Fibroblast of villous mesenchyme (primary cell): ENCODE measurements at places on chromosomes 1 and 21. TPM values are rescaled to one million over a fixed set of nuclear protein-coding genes. Genes with fewer than 3 reads are reported as not detected.
A peak's percentile ranks its signal among the peaks of the same experiment; 100 is the strongest.

- DNase-seq: no peak
These were observed 40.6 kb downstream of the PTP4A2 start for GRCh38 chr1:31897526-31898100.

GRCh38 chr1:225911191-225912130, 12.6 kb downstream of the PYCR2 start:
- DNase-seq: peak; percentile 51

DNA sequence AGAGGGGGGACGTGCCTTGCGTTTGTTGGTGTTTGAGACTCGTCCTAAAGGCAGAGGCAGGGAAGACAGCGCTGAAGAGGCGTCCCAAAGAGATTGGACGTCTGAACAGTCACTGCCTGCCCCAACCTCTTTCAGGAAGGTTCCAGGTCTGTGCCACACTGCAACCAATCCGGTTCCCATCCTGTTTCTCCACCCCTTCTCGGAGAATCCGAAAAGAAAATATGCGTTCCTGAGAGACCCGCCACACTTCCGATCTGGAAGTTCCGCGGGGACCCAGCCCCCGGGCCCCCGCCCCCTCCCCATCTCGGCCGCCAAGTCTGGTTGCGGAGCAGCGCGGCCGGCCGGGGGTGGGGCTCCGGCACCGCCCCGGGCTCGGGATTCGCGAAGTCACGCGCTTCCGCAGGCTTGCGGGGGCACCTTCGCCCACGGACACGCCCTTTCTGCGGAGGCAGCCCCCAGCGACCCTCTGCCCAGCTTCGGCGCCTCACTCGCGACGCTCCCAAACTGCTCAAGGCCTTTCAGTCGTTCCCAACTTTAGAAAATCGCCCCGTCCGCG, 124.5 kb upstream of the DPYD start:
- DNase-seq: peak; percentile 16

GRCh38 chr1:209456878-209457277, 126.6 kb upstream of the CAMK1G start:
- DNase-seq: no peak

GRCh38 chr21:31577271-31577670, 82.2 kb upstream of the SOD1 start:
- DNase-seq: no peak

DNA sequence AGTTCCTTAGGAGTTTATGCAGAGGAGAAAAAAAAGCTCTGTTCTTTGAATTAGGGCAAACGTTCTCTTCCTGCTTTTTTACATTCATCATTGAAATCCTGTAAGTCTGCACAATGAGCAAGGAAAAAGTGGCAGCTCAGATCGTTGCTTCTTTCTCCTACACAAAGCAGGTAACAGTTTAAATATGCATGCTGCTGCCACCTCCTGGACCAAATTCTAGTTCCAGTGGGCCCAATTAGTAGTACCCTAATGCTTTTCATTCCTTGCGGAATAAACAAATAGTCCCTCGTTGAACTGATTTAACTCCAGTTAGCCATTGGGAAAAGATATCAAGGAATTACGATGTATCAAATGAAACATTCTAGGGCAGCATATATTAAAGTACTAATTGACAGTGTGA, 20.1 kb downstream of the YTHDF2 start:
- no peak for DNase-seq

GRCh38 chr1:175539986-175540385, 203.4 kb downstream of the TNR start:
- no peak for DNase-seq

DNA sequence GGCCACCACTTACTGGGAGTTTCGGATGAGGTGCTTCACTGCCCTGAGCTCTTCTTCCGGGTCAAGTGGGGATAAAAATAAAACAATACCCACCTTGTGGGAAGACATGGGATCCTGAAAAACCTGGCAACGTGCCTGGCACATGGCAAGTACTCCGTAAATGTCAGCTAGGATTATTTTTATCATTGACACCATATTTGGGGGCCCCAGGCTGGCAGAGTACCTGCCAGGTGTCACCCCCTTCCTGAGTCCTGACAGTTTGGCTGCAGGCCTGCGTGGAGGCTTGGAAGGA, 9.2 kb upstream of the EPHA2 start:
- DNase-seq: no peak

DNA sequence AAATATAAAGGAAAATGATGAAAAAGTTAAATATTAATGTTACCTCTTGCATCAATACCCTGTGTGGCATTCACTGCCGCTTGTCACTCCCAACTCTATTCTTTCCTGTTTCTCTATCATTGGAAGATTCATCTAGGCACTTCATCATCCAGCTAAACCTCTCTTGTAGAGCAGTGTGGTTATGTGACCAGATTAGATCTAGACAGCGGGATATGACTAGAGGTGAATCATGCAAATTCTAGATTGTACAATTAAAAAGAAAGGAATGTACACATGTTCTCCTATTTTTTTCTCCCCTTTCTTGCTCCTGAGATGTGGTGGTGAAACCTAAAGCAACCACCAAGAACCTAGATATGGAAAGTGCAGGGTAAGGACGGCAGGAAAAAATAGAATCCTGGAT, 174.1 kb downstream of the LBR start:
- peak; percentile 3 for DNase-seq

- DNase-seq: no peak
These were observed 26.5 kb upstream of the KHDRBS1 start for GRCh38 chr1:31987135-31987619.

- DNase-seq: no peak
These were observed 370.2 kb upstream of the USP24 start for GRCh38 chr1:55585402-55585792.

DNA sequence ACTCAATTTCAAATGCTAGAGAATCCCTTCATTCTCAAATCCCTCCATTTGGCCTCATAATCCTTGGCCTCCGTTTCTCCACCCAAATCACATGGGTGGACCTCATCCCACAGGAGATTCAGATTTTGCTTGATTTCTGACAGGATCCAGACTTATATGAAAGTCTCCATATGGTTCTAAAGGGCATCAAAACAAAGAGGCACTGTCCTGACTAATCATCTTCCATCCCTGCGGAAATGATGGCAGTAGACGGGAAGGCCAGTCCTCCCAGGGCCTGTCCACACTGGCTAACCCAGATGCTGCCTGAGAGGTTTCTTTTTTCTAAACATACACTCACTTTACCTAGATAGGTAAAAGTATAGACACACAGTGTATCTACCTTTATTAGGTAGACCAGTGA, 18.8 kb downstream of the ORC1 start:
- DNase-seq: no peak

DNA sequence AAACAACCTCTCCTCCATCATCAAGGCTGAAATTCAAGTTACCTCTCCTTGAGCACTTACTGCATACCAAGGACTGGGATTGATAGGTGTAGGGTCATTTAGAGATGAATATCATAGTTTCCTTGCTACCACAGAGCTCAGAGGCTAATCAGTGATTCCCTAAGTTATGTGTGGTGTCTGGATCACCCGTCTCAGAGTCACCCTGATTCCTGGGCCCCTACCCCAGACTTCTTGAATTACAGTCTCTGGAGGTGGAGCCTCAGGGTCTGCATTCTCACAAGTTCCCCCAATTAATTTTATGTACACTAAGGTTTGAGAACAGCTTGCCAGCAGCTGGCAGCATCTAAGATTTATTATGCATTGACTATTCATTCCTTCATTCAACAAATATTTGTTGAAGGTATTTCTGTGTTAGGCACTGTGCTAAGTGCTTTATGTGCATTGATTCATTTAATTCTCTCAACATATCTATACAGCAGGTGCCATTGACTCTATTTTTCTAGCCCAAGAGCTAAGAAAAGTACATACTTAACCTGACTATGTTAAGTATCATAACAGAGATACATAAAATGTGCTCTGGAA, 182.9 kb upstream of the FGGY start:
- no peak for DNase-seq

- no peak for DNase-seq
These were observed 117.9 kb downstream of the KIF26B start for GRCh38 chr1:245272676-245273075.

The PPIAL4G gene
- not detected in 2 replicates for total RNA-seq

The LCE1F gene
- not detected in 2 replicates for total RNA-seq

The VHLL gene
- total RNA-seq: 0.32 TPM in 1 of 2 replicates, not detected in the other
